ENCODE measurements at places on chromosomes 1 and 21. TPM values are rescaled to one million over a fixed set of nuclear protein-coding genes. Genes with fewer than 3 reads are reported as not detected.

DNA sequence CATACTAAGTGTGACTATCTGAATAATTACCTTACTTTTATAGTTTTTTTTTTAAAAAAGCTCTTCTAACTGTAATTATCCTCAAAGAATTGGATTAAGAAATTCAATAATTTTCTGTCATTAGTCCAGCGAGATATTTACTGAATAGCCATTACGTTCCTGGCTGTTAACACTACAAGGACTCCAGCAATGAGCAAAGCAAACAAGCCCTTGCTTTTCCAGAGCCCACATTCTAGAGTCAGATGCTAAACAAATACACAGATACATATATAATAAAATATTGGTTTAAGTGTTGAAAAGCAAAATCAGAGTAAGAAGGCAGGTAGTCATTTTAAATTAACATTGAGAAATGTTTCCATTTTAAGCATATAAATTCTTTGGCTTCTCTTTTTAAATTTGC, 118.4 kb downstream of the ATF6 start:
- peaks cover 4% of the 10 kb centered on the region for H3K4me1 ChIP-seq
- DNase-seq = no peak
- H3K4me3 ChIP-seq = no peak overlapping the region
- H3K36me3 ChIP-seq = peaks cover 18% of the 10 kb centered on the region

GRCh38 chr1:71780681-71781080, 501.7 kb downstream of the NEGR1 start:
- no peaks in the 10 kb centered on the region for H3K36me3 ChIP-seq
- no peak overlapping the region for H3K27ac ChIP-seq
- no peaks in the 10 kb centered on the region for H3K27me3 ChIP-seq
- H3K4me1 ChIP-seq = no peaks in the 10 kb centered on the region
- no peak overlapping the region for H3K4me3 ChIP-seq
- no peak for DNase-seq

DNA sequence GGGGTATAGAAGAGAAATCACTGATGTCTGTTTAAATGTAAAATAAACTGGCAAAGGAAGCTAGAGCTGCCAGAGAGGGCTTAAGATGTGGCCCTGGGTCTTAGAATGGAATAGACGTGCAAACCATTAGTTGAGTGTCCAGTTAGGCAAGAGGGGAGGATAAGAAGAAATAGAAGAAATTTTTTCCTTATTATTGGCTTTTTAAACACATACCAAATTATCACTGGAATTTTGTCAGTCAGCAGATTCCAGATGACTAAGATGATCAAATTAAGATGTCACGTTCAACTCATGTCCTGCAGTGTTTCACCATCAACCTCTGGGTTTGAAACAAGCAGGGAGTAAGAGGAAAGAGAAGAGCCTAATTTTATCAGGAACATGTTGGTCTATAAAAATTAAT, 71.6 kb upstream of the C1orf21 start:
- DNase-seq = no peak
- no peak overlapping the region for H3K27ac ChIP-seq
- peaks cover 5% of the 10 kb centered on the region for H3K27me3 ChIP-seq
- H3K4me1 ChIP-seq = no peaks in the 10 kb centered on the region
- H3K4me3 ChIP-seq = no peak overlapping the region

CCDC185 gene
- total RNA-seq = not detected

SPATA1 gene
- 2.2 TPM for total RNA-seq

- no peaks in the 10 kb centered on the region for H3K36me3 ChIP-seq
- DNase-seq = no peak
- H3K4me3 ChIP-seq = no peak overlapping the region
These were observed 32.3 kb downstream of the CD160 start for GRCh38 chr1:145751491-145752037.

DNA sequence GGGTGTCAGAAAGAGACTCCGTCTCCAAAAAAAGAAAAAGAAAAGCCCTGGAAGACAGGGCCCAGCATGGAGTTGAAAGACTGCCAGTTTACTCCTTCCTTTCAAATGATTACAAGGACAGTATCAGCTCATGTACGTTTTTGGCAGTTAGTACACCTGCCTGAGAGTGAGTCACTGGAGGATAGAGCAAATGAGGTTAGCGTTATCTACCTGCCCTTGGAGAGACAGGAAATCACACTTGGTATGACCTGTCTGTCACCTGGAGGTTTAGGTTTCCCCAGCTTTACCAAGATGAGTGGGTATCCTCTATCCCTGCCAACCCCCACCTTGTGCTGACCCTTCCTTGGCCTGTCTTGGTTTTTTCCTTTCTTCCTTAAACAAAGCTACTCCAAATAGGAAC, 96.8 kb upstream of the BMP8A start:
- H3K27ac ChIP-seq = no peak overlapping the region
- no peak overlapping the region for H3K4me3 ChIP-seq
- DNase-seq = no peak

GRCh38 chr1:100866041-100866900, 28.4 kb downstream of the EXTL2 start:
- H3K4me1 ChIP-seq = no peaks in the 10 kb centered on the region
- DNase-seq = peak; percentile 20
- no peaks in the 10 kb centered on the region for H3K27me3 ChIP-seq
- H3K4me3 ChIP-seq = no peak overlapping the region
- no peaks in the 10 kb centered on the region for H3K36me3 ChIP-seq

DNA sequence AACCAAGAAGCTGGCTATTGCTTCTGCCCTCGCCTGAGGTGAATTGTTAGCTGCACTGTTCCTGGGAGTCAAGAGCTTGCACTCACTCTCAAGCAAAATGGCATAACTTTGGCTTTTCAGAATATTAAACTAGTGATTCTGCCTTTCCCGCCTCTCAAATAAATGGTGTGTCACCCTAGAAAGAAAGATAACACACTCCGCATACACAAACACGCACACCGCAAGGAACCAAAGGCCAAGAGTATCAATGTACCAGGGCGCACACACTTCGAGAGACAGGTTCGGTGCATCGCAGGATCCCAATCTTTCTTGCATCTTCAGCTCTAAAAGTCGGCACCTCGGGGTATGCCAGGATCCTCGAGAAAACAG, 470 bp upstream of the RTCA start:
- peak overlapping the region; percentile 99 for H3K4me3 ChIP-seq
- H3K4me1 ChIP-seq = peaks cover 54% of the 10 kb centered on the region
- no peaks in the 10 kb centered on the region for H3K27me3 ChIP-seq
- H3K36me3 ChIP-seq = peaks cover 29% of the 10 kb centered on the region
- H3K27ac ChIP-seq = peak overlapping the region; percentile 95

- H3K27ac ChIP-seq = peak overlapping the region; percentile 83
- peaks cover 59% of the 10 kb centered on the region for H3K4me1 ChIP-seq
- H3K4me3 ChIP-seq = peak overlapping the region; percentile 82
- peak; percentile 71 for DNase-seq
- no peaks in the 10 kb centered on the region for H3K36me3 ChIP-seq
These were observed 235.2 kb upstream of the IRF2BP2 start for GRCh38 chr1:234845097-234845660.

GRCh38 chr1:174965362-174966007, 34.3 kb upstream of the CACYBP start:
- DNase-seq = no peak
- H3K4me3 ChIP-seq = peak overlapping the region; percentile 88
- H3K27me3 ChIP-seq = no peaks in the 10 kb centered on the region
- no peaks in the 10 kb centered on the region for H3K36me3 ChIP-seq
- H3K4me1 ChIP-seq = peaks cover 65% of the 10 kb centered on the region
- H3K27ac ChIP-seq = peak overlapping the region; percentile 91
